Liver (tissue), 10 donors: ENCODE measurements at places on chromosomes 7 and 10. TPM values are rescaled to one million over a fixed set of nuclear protein-coding genes. Genes with fewer than 3 reads are reported as not detected.
A peak's percentile ranks its signal among the peaks of the same experiment; 100 is the strongest.

DNA sequence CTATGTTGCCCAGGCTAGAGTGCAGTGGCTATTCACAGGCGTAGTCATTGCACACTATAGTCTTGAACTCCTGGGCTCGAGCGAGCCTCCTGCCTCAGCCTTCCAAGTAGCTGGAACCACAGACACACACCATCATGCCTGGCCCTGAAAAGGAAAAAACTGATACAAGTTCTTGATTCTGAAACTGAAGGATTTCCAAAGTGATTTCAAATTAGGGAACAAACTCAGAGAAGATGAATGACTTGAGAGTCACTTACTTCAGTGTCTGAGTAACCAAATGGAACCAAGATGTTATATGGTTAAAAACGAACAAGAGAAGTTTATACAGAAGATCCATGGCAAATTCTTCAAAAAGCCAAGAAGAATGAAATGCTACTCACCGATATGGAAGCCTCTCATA lies 14.4 kb downstream of the CWF19L1 start:
- H3K4me1 ChIP-seq, result no peaks in the 10 kb centered on the region
- no peak overlapping the region for H3K27ac ChIP-seq
- no peak overlapping the region for H3K4me3 ChIP-seq
- DNase-seq, result no peak

CYP26A1 gene
- polyA plus RNA-seq, result 1.4 TPM

SPAM1 gene
- not detected for polyA plus RNA-seq

PAX4 gene
- not detected for polyA plus RNA-seq

- no peaks in the 10 kb centered on the region for H3K36me3 ChIP-seq
- no peak overlapping the region for H3K4me3 ChIP-seq
- no peaks in the 10 kb centered on the region for H3K27me3 ChIP-seq
- H3K4me1 ChIP-seq, result no peaks in the 10 kb centered on the region
Measured at GRCh38 chr10:1333981-1334380, 277.8 kb downstream of the WDR37 start.

DNA sequence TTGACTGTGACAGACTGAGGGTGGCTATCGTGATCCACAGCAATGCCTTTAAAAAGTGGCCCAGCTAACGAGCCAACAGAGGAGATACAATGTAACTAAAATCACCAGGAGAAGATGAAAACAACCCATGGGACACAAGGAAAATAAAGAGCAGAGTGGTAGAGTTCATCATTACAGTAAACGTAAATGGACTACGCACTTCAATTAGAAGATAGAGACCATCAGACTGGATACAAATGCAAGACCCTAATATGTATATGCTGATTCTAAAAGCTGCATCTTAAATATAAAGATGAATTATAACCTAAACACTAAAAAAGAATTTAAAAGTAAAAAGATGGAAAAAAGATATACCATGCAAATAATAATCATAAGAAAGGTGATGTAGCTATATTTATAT lies 6.6 kb upstream of the STK32C start:
- no peaks in the 10 kb centered on the region for H3K4me1 ChIP-seq
- DNase-seq, result no peak
- H3K4me3 ChIP-seq, result no peak overlapping the region
- no peaks in the 10 kb centered on the region for H3K27me3 ChIP-seq
- H3K36me3 ChIP-seq, result no peaks in the 10 kb centered on the region
- no peak overlapping the region for H3K27ac ChIP-seq

- no peaks in the 10 kb centered on the region for H3K36me3 ChIP-seq
- no peak overlapping the region for H3K27ac ChIP-seq
- no peaks in the 10 kb centered on the region for H3K27me3 ChIP-seq
- DNase-seq, result peak; percentile 30
- H3K4me1 ChIP-seq, result no peaks in the 10 kb centered on the region
- no peak overlapping the region for H3K4me3 ChIP-seq
Measured at GRCh38 chr10:49647985-49648795, 31.3 kb upstream of the C10orf53 start.

- H3K36me3 ChIP-seq, result no peaks in the 10 kb centered on the region
- H3K27me3 ChIP-seq, result no peaks in the 10 kb centered on the region
- no peak overlapping the region for H3K27ac ChIP-seq
- peak; percentile 27 for DNase-seq
- H3K4me1 ChIP-seq, result no peaks in the 10 kb centered on the region
- no peak overlapping the region for H3K4me3 ChIP-seq
Measured at GRCh38 chr7:44375926-44376342, 50.5 kb upstream of the CAMK2B start.

FBXL13 gene
- polyA plus RNA-seq, result 0.03 TPM

COX19 gene
- 4.5 TPM for polyA plus RNA-seq

FOXI2 gene
- polyA plus RNA-seq, result 0.01 TPM

DNA sequence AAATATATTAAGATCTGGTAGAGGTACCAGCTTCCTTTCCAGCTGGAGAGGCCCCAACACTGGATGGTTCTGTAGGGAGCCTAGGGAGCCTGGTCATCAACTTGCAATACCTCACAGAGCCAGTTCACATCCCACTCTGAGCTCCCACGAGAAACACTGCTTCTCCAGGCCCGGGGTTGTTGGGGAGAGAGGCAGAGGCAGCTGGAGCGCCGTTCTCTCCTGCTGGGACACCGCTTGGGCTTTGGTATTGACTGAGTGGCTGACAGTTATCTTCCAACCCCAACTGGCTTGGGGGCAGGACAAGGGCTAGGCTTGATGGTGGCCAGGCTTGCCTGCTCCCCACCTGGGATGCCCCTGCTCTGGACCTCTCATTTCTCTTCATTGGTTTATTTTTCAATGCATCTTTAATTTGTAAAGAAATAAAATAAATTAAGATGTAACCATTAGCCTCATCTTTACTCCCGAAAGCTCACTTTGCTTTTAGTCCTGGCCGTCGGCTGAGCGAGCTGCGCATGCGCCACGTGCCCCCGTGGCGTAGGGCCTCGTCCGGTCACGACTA lies 10.0 kb upstream of the CHCHD1 start:
- peaks cover 25% of the 10 kb centered on the region for H3K4me1 ChIP-seq
- DNase-seq, result no peak
- H3K36me3 ChIP-seq, result peaks cover 12% of the 10 kb centered on the region

GRCh38 chr7:40535678-40536077 lies 400.9 kb downstream of the SUGCT start:
- no peak for DNase-seq
- no peaks in the 10 kb centered on the region for H3K27me3 ChIP-seq
- H3K27ac ChIP-seq, result no peak overlapping the region
- H3K36me3 ChIP-seq, result no peaks in the 10 kb centered on the region
- no peak overlapping the region for H3K4me3 ChIP-seq

GRCh38 chr7:2180081-2180480 lies 52.7 kb downstream of the MAD1L1 start:
- no peaks in the 10 kb centered on the region for H3K4me1 ChIP-seq
- no peak overlapping the region for H3K4me3 ChIP-seq
- no peak for DNase-seq
- H3K36me3 ChIP-seq, result no peaks in the 10 kb centered on the region
- H3K27me3 ChIP-seq, result no peaks in the 10 kb centered on the region

DNA sequence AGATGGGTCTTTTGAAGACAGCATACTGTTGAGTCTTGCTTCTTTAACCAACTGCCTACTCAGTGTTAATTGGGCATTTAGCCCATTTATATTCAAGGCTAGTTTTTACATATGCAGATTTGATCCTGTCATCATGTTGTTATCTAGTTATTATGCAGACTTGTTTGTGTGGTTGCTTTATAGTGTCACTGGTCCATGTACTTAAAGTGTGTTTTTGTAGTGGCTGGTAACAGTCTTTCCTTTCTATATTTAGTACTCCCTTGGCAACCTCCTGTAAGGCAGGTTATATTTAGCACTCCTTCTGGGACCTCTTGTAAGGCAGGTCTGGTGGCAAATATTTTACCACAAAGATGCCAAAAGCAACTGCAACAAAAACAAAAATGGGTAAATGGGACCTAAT lies 66.7 kb downstream of the TES start:
- H3K27ac ChIP-seq, result no peak overlapping the region
- H3K36me3 ChIP-seq, result no peaks in the 10 kb centered on the region
- H3K4me3 ChIP-seq, result no peak overlapping the region
- H3K4me1 ChIP-seq, result no peaks in the 10 kb centered on the region
- H3K27me3 ChIP-seq, result no peaks in the 10 kb centered on the region

CHST15 gene
- 2.9 TPM for polyA plus RNA-seq

GTF2IRD1 gene
- polyA plus RNA-seq, result 3.3 TPM

DNA sequence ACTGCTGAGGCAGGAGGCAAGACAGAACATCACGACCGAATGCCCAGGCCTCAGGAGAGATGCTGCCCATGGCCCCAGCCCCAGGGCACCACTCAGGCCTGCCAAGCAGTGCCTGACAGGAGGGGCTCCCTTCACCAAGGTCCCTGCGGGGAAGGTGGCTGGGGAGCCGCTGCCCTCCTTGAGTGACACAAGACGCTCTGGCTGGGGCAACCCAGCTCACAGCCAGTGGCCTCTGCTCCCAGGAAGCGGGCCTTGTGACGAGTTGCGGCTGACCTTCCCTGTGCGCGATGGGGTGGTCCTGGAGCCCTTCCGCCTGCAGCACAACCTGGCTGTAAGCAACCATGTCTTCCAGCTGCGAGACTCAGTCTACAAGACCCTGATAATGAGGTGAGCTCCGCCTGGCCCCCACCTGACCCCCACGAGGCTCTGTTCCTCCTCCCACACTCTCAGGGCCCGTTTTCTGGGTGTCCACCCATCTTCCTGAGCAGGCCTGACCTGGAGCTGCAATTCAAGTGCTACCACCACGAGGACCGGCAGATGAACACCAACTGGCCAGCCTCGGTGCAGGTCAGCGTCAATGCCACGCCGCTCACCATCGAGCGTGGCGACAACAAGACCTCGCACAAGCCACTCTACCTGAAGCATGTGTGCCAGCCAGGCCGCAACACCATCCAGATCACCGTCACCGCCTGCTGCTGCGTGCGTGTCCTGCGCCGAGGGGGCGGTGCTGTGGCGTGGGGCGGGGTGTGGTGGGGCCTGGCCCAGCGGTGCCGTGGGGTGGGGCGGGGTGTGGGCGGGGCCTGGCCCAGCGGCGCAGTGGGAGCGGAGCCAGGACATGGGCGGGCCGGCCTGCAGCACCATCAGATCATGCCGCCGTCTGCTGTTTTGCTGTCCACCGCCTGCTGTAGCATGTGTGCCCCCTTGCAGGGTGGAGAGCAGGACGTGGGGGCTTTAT lies 12.8 kb downstream of the ZMIZ2 start:
- peaks cover 2% of the 10 kb centered on the region for H3K4me1 ChIP-seq
- DNase-seq, result peak; percentile 74
- no peaks in the 10 kb centered on the region for H3K27me3 ChIP-seq
- no peak overlapping the region for H3K27ac ChIP-seq
- H3K36me3 ChIP-seq, result peaks cover 76% of the 10 kb centered on the region
- no peak overlapping the region for H3K4me3 ChIP-seq

GHRHR gene
- 0.46 TPM for polyA plus RNA-seq

TMEM26 gene
- 0.78 TPM for polyA plus RNA-seq

GRID2IP gene
- not detected for polyA plus RNA-seq

NOS3 gene
- polyA plus RNA-seq, result 4.9 TPM

HOXA10 gene
- 0.17 TPM for polyA plus RNA-seq

DNA sequence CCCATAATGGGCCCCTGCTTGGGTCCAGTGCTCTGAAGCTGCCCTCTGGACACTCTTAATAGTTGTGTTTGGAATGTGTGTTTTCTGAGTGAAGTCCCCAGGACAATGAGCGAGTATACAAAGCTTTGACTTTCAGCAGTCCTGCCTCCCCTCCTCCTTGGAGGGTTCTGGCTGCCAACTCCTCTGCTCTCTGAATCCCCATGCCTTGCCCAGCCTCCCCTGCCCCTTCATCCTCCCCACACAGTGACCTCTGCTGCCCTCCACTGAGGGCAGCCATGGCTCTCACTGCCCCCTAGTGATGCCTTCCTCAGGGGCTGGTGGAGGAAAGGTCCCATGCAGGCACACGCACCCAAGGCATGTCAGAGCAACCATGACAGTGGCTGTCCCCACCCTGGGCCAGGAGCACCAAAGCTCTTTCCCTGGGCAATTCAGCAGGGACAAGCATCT lies 40.9 kb downstream of the FRMPD2 start:
- no peak overlapping the region for H3K4me3 ChIP-seq
- no peaks in the 10 kb centered on the region for H3K36me3 ChIP-seq
- DNase-seq, result peak; percentile 23
- no peaks in the 10 kb centered on the region for H3K4me1 ChIP-seq
- H3K27ac ChIP-seq, result no peak overlapping the region
- no peaks in the 10 kb centered on the region for H3K27me3 ChIP-seq

DNA sequence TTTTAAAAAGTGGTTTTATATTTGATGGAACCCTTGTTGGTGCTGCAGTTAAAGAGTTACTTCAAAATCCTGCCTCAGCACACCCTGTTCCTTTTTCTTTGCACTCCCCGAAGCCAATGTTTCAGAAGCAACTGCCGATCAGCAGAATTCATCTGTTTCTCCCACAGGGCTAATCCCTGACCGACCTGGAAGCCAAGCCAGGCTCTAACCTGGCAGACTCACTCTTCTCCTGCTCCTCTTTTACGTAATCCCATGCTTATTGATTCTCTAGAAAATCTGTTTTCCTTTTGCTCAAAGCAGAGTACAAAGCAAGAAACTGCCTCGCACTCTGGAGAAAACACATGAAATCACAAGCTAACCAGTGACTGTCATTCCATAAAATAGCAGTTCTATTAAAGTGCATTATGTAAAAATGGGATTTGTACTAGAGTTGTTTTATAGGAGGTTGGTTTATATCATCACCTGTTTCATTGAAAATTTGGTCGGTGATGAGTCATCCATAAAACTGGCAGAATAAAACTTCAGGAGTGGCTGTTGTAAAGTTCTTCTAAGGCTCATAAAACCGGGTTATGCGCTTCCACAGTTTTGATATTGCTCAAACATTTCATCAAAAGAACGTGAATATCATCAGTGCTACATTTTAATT lies 99.9 kb downstream of the CNTNAP2 start:
- no peak overlapping the region for H3K4me3 ChIP-seq
- DNase-seq, result no peak
- H3K27me3 ChIP-seq, result no peaks in the 10 kb centered on the region
- no peak overlapping the region for H3K27ac ChIP-seq
- no peaks in the 10 kb centered on the region for H3K4me1 ChIP-seq
- H3K36me3 ChIP-seq, result no peaks in the 10 kb centered on the region

ARHGEF35 gene
- 4.6 TPM for polyA plus RNA-seq

GRCh38 chr7:124032369-124033094 lies at the start of gene TMEM229A:
TMEM229A (minus strand) TSS chr7:124033067; CDS start chr7:124033003, 64 bp downstream.
- no peak for DNase-seq
- H3K36me3 ChIP-seq, result no peaks in the 10 kb centered on the region
- H3K4me1 ChIP-seq, result peaks cover 19% of the 10 kb centered on the region
